ENCODE measurements at places on chromosomes 12 and 14.

DNA sequence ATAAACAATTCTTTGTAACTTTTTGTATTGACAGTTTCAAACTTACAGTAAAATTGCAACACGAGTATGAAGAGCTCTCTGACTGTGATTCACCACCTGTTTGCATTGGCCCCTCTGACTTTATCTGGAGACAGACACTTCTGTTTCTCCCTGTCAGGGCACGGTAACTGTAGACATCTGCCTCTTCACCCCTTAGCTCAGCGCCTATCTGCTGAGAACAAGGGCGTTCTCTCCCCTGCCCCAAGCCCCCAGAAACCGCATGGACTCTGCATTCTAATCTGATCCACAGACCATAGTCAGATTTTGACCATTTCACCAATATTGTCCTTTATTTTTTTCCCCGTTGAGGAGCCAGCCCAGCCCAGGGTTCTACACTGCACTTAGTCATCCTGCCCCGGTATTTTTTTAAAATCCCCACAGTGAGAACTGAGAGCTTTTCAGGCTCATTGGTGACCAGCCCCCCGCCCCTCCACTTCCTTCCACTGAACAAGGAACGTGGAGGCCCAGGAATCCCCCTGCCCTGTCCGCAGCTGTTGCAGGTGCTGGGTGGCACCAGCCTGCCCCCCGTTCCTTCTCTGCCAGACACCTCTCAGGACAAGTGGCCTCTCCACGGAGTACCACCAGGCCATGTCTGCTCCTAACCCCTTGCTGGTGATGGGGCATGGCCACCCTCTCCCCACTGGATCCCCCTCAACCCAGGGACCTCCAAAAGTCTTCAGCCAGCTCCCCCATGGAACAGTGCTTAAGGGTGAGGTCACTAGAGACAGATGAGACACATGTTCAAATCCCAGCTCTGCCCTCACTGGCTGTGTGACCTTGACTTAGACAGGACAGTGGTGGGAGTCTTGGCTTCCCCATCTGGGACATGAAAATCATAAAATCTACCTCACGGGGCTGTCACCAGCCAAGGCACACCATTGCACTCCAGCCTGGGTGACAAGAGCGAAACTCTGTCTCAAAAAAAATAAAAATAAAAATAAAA lies 11.2 kb downstream of the RHOF start:
- no peak for DNase-seq
- H3K36me3 ChIP-seq: no peaks in the 10 kb centered on the region
- peaks cover 38% of the 10 kb centered on the region for H3K4me1 ChIP-seq
- peak overlapping the region; percentile 69 for H3K27ac ChIP-seq

DNA sequence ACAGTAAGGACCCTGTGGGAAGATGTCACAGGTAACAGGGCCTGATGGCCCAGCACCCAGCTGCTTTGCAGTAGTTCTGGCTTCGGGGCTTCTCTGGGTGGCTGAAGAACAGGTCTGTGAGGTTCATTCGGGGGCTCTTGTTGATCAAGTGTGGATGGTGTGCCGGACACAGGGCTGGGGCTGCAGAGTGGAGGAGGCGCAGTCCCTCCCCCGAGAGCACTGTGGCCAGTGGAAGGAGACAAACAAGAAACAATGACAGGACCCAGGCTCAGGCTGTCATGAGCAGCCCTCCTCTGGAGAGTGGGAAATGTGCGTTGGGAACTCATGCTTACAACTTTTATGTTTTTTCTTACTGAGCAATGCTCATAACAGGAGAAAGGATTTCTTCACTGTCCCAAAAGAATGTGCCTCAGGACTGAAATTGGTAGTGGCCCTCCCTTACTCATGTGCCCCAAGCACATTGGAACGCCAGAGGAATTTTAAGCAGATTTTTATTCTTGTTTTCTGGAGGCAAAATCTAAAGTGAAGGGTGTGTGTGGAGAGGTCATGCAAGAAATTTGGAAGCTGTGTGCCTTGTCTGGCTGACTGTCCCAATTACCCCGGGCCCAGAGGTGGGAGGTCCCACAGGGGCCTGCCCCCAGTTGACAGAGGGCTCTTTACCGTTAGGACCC lies 233.8 kb downstream of the CACNA1C start:
- H3K27ac ChIP-seq: peak overlapping the region; percentile 96
- H3K4me1 ChIP-seq: peaks cover 97% of the 10 kb centered on the region
- H3K27me3 ChIP-seq: no peaks in the 10 kb centered on the region
- DNase-seq: no peak
- no peaks in the 10 kb centered on the region for H3K36me3 ChIP-seq
- peak overlapping the region; percentile 51 for H3K4me3 ChIP-seq

- H3K4me3 ChIP-seq: no peak overlapping the region
- peak overlapping the region; percentile 92 for H3K27ac ChIP-seq
- H3K36me3 ChIP-seq: peaks cover 37% of the 10 kb centered on the region
- no peak for DNase-seq
- no peaks in the 10 kb centered on the region for H3K27me3 ChIP-seq
Observed at GRCh38 chr14:68924186-68925158, 54.6 kb downstream of the ACTN1 start.

- DNase-seq: peak; percentile 96
- H3K27ac ChIP-seq: peak overlapping the region; percentile 99
- H3K36me3 ChIP-seq: peaks cover 21% of the 10 kb centered on the region
- H3K27me3 ChIP-seq: no peaks in the 10 kb centered on the region
Observed at GRCh38 chr14:75277008-75277814, 1.4 kb upstream of the FOS start.

GRCh38 chr14:81153187-81153586 lies 67.6 kb downstream of the GTF2A1 start:
- no peaks in the 10 kb centered on the region for H3K36me3 ChIP-seq
- no peak overlapping the region for H3K27ac ChIP-seq
- DNase-seq: no peak
- no peak overlapping the region for H3K4me3 ChIP-seq
- peaks cover 10% of the 10 kb centered on the region for H3K27me3 ChIP-seq

DNA sequence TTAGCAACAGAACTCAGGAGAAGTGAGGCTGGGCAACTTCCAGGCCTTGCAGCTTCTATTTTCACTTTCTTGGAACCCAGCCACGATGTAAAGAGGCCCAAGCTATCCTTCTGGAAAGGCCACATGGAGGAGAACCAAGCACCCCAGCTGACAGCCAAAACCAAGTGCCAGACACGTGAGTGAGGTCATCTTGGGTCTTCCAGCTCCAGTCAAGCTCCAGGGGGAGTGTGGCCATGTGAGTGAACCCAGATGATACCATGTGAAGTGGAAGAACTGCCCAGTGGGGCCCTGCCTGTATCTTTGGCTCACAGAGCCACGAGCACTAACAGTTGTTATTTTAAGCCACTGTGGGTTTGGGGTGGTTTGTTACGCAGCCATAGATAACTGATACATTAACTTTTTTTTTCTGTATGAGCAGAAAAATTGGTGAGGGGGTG lies 126.8 kb upstream of the MAP1LC3B2 start:
- H3K36me3 ChIP-seq: peaks cover 3% of the 10 kb centered on the region
- H3K4me1 ChIP-seq: peaks cover 62% of the 10 kb centered on the region
- DNase-seq: no peak
- H3K4me3 ChIP-seq: no peak overlapping the region
- no peaks in the 10 kb centered on the region for H3K27me3 ChIP-seq
- H3K27ac ChIP-seq: peak overlapping the region; percentile 96

- H3K4me3 ChIP-seq: no peak overlapping the region
- no peaks in the 10 kb centered on the region for H3K27me3 ChIP-seq
- DNase-seq: no peak
- peak overlapping the region; percentile 61 for H3K27ac ChIP-seq
- H3K4me1 ChIP-seq: peaks cover 83% of the 10 kb centered on the region
Observed at GRCh38 chr14:95493503-95493902, 22.9 kb downstream of the SYNE3 start.

DNA sequence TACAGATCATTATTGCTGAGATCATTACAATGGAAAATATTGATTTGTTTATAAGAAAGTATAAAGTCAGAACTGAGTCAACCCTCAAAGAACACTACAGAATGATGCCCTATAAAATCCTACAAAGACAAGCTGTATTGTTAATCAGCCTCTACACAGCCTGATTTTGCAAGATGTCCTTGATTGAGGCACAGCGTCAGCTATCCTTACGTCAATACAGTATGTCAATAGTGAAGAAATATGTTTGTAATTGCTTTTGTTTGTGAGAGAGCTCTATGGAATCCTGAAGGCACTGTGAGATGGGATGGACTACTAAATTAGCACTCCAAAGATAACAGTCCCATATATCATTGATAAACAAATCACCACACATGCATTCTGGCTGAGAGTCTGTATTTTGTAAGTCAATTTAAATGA lies 70.7 kb downstream of the RASSF9 start:
- DNase-seq: no peak
- no peak overlapping the region for H3K4me3 ChIP-seq
- no peaks in the 10 kb centered on the region for H3K36me3 ChIP-seq
- H3K27ac ChIP-seq: no peak overlapping the region
- H3K4me1 ChIP-seq: no peaks in the 10 kb centered on the region
- peaks cover 4% of the 10 kb centered on the region for H3K27me3 ChIP-seq

- no peak for DNase-seq
- no peaks in the 10 kb centered on the region for H3K36me3 ChIP-seq
- H3K4me1 ChIP-seq: peaks cover 19% of the 10 kb centered on the region
- H3K27me3 ChIP-seq: peaks cover 4% of the 10 kb centered on the region
Observed at GRCh38 chr14:79325071-79325470, 886.2 kb downstream of the DIO2 start.

- no peaks in the 10 kb centered on the region for H3K4me1 ChIP-seq
- H3K4me3 ChIP-seq: no peak overlapping the region
- no peak overlapping the region for H3K27ac ChIP-seq
- DNase-seq: no peak
- H3K36me3 ChIP-seq: no peaks in the 10 kb centered on the region
Observed at GRCh38 chr12:109845824-109846205, 12.6 kb upstream of the TRPV4 start.

- H3K4me1 ChIP-seq: no peaks in the 10 kb centered on the region
- H3K27ac ChIP-seq: no peak overlapping the region
- no peaks in the 10 kb centered on the region for H3K36me3 ChIP-seq
- H3K27me3 ChIP-seq: peaks cover 4% of the 10 kb centered on the region
Observed at GRCh38 chr14:70086685-70087379, 101.9 kb downstream of the SLC8A3 start.

GRCh38 chr14:94423453-94424056 lies 29.0 kb downstream of the SERPINA11 start:
- no peaks in the 10 kb centered on the region for H3K36me3 ChIP-seq
- H3K4me3 ChIP-seq: no peak overlapping the region
- DNase-seq: no peak
- no peaks in the 10 kb centered on the region for H3K4me1 ChIP-seq

DNA sequence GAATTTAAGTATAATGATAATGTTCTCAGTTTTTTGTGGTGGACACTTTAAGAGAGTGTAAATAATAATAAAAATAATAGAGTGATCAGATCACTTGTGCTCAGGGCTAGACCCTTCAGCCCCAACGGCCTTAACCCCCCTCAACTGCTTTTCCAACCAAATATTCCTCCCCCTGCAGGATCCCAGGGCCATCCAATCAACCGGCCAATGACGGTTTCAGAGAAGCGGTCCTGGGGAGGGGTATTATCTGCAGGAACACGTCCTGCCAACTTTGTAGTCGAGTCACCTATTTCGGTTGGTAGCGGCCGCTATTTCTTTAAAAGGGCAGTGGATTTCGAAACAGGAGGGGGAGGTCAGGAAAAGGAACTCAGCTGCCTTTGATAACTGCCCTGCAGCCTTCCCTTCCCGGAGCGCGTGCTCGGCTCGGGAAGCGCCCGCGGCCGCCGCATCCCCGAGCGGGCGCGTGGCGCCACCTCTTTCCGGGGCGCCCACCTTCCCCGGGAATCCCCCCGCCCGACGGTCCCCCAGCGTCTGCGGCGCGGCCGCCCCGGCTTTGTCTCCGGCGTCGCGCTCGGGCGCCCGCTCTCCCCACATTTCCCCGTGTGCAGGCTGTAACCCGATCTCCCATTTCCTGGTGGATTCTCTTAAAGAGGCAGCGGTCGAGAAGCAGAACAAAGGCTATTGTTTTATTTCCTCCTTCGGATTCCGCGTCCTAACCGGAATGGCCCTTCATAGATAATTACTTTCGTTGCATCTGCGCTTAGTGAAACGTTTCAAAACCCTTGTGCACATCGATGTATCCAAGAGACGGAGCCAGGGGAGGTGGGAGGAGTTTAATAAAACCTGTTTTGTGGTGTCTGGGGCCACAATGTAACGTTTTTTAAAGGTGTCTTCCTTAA lies 711 bp upstream of the ETV6 start:
- H3K27ac ChIP-seq: peak overlapping the region; percentile 97
- H3K4me1 ChIP-seq: peaks cover 26% of the 10 kb centered on the region
- peak; percentile 85 for DNase-seq

DNA sequence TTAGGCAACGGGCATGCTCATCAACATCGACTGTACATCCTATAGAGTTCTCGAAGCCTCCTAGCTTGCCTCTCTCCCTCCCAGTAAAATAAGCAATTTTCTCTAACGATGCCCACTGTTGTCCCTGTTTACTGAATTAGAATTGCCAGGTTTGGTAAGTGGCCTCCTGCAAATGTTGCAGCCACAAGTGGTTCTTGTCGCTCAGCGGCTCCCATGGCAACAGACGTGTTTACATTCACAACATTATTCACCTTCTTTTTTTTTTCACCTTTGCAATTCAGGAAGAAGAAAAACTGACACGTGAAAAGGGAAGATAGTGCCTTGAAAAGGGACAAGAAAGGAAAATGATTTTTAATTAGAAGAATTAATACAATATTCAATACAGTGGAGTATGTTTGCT lies 100.9 kb upstream of the PKP2 start:
- H3K36me3 ChIP-seq: no peaks in the 10 kb centered on the region
- H3K27me3 ChIP-seq: no peaks in the 10 kb centered on the region
- H3K27ac ChIP-seq: no peak overlapping the region
- no peak overlapping the region for H3K4me3 ChIP-seq

DNA sequence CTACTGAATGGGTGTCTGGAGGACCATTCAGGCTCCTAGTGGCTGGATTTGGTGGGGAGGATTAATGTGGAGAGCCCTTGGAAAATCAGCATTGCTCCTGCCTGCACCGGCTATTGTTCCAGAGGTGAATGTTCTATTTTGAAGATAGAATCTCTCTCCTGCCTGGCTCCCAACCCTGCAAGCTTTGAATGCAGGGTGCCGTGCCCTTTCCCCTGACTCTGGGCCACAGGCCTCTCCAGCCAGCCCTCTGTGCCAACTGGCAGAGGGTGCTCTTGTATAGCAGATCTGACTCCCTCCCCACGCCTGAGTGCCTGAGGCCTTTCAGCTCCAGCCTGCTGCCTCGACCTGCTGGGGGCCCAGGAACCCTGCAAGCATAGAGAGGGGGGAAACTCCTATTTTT lies 106.8 kb downstream of the TMEM260 start:
- no peak overlapping the region for H3K4me3 ChIP-seq
- H3K4me1 ChIP-seq: no peaks in the 10 kb centered on the region
- H3K36me3 ChIP-seq: no peaks in the 10 kb centered on the region
- no peaks in the 10 kb centered on the region for H3K27me3 ChIP-seq

- no peaks in the 10 kb centered on the region for H3K27me3 ChIP-seq
- H3K4me1 ChIP-seq: peaks cover 46% of the 10 kb centered on the region
- DNase-seq: no peak
Observed at GRCh38 chr14:55449116-55449515, 8.7 kb upstream of the TBPL2 start.

DNA sequence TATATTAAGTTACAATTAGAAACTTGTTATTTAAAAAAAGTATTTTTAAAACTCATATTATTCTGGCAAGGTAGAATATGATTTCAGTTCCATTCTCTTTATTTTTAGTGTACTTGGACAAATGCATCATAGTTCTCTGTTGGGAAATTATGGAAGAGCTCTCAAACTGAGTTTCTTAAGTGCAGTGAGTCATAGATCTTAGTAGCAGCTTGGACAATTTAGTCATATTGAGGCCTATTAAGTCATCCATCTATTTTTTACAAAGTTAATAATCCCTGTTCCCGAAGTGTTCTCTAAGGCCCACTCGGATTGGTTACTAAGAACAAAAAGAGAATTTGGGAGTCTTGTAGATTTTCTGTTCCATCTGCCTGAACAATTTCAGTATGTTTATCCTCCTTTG lies 113.9 kb downstream of the ANO4 start:
- H3K27ac ChIP-seq: no peak overlapping the region
- H3K36me3 ChIP-seq: no peaks in the 10 kb centered on the region
- H3K27me3 ChIP-seq: no peaks in the 10 kb centered on the region
